ENCODE measurements at places on chromosomes 2 and 18.

- no peak for DNase-seq
These were observed 32.7 kb upstream of the AFTPH start for GRCh38 chr2:64491426-64491825.

- DNase-seq = no peak
These were observed 10.7 kb downstream of the ZEB2 start for GRCh38 chr2:144509001-144509878.

GRCh38 chr2:241389697-241390096 lies 33.6 kb downstream of the FARP2 start:
- no peak for DNase-seq

- DNase-seq = no peak
These were observed 22.3 kb downstream of the IGFBP5 start for GRCh38 chr2:216673021-216673420.

DNA sequence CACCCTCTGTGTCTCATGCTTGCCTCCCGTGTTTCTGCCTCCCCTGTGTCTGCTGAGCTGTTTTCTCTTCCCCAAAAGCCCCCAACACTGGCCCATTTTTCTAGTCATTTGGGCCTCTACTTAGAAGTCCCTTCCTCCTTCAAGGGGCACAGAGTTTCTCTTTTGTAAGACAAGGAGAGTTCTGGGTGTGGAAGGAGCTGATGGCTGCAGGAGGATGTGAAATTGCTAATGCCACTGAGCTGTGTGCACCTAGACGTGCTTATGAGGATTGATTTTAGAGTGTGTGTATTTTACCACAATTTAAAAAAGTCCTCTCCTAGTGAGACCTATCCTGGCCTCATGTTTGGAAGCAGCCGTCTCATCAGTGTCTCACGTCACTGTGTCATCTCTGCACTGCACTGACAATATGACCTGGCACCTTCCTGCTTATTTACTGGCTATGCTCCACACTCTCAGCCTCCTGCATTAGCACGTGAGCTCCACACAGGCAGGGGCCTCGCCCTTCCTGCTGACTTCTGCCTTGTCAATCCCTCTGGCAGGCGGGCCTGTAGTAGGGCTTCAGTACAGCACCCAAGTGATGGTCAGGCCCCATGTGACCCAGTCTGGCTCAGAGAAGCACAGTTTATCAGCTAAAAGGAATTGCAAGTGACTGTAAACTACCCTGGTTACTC lies 8.0 kb upstream of the MBP start:
- no peak for DNase-seq

DNA sequence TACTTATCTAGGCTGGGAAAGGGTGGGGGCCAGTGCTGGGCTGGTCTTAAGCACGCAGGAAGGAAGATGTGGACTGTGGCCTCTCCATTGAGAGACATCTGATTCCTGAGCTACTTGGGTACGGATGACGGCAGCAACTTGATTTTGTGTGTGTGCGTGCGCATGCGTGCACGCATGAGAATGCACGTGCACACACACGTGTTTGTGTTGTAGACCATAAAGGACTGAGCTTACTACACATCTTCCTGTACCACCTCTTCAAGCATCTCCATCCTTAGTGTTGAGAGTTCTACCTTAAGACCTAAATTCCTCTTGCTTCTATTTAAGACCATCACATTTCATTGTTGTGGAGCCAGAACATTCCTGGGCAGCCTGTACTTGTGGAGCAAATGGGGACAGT lies 9.5 kb downstream of the WNT6 start:
- DNase-seq = no peak

DNA sequence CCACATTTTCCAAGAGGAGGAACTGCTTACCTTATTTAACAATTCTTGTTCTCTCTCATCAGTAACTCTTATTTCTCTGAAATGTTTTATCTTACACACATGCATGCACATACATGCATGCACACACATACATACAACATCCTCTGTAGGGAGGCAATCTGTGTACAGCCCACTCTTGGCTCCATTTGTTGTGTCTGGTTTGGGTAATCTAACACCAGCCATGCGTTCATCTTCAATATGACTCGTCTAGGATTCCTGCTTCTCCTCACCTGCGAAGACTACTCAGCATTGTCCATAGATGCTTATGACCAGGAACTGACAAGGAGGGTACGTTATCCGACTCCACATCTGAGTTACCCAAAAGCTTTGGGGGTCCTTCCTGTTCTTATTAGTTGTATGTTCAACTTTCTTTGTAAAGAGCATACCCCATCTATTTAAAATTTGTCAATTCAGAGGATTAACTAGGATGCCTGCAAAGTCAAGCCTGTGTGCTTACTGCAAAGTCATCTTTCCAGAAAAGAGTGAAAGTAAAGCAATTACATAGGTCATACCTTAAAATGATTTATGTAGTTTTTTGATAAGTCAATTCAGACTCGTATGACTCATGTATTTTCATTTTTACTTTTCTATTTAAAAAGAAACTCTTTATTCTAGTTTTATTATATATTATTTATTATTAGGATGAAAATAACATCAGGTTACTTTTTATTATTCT lies 18.2 kb downstream of the LYPD6B start:
- DNase-seq = no peak

- DNase-seq = no peak
These were observed 16.5 kb downstream of the SMARCAL1 start for GRCh38 chr2:216428618-216429350.

DNA sequence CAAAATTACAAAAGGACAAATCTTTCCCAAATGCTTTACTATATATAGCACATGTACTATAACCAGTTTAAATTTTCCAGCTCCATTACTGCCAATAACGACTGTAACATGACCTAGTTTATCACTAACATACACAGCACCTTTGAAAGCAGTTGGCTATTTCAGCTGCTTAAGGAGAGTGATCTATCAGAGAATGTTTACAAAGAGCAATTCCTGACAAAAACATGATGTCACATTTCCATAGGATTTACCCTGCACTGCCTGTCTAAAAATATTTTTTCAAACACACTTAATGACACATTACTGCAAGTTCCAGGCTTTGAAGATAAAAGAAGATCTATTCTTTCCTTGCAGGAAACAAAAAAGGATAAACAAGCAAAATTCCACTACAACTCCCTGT lies 40.6 kb downstream of the ZNF516 start:
- no peak for DNase-seq

DNA sequence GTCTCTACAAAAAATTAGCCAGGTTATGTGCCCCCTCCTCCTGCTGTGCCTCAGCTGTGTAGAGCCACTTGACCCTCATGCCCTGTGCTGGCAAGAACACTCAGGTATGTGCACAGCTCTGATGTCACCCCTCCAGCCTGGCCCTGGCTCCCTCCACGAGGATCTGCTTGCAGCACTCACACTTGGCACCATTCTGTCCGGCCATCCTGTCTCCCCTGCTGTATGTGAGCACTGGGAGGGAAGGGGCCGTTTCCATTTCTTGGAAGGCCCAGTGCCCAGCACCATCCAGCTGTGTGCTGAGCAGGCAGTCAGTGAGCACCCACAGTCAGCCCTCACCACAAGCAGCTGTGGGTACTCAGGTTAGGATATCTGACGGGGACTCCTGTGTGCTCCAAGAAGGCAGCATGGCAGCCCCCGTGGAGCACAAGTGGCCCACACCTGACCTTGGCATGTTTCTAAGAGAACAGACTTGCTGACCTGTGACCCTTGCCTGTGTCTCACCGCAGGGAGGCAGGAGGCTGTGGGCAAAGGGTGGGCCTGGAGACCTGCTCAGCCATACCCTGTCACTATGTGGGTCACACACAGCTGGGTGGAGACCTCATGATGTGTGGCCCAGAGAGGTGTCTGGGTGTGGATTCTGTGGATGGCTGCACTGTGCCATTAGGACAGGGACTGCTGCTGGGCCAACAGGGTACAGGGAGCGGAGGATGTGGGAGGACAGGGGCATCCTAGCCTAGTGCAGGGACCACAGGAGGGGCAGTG lies 31.5 kb downstream of the USP34 start:
- DNase-seq = no peak

DNA sequence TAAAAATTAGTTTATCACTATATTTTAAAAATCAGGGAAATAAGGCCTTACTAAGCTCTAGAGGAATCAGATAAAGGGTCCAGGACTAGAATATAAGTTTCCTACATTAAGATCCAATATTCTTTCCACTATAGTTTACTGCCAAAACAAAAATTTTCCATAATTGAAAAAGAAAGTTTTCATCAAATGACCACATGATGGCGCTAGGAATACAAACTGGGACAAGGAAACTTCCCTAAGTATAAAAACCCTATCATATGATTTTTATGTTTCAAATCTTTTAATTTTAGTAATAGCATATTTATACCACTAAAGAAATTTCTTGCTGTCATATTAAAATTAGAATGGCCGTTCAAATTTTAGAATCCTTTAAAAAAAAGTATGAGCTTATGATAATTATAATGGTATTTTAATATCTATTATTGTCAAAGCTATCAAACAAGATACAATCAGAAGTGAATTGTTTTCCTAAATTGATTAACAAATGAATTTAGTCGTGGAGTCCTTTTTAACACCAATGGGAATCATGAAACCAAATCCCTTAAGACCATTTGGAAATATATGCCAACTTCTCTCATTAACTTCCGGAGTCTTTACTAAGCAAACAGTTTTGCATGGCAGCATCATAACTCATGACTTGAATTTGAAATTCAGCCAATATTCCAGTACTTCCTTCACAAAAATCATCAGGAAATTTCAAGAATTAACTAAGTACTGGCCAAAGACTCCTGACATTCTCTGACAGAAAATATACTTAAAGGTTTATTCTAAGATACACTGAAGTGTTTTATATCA lies 70.3 kb downstream of the SCN1A start:
- DNase-seq = peak; percentile 24

DNA sequence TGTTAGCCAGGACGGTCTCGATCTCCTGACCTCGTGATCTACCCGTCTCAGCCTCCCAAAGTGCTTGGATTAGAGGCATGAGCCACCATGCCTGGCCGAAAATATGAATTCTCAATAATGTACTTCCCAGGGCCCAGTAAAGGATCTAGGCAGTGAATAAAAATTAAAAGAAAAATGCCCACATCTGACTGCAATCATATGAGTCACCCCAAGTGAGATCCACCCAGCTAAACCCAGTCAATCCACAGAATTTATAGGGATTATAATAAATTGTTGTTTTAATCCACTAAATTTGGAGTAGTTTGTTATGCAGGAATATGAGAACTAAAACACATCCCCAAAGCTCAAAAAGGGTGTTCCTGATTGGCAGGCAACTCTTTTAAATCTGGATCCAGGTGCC lies 93.5 kb upstream of the STK39 start:
- DNase-seq = no peak

- DNase-seq = no peak
These were observed 151.0 kb downstream of the TMEM17 start for GRCh38 chr2:62354771-62355561.

- no peak for DNase-seq
These were observed 78.0 kb upstream of the HPCAL1 start for GRCh38 chr2:10224734-10225133.

GRCh38 chr2:57990118-57990725 lies 56.4 kb upstream of the VRK2 start:
- DNase-seq = no peak

DNA sequence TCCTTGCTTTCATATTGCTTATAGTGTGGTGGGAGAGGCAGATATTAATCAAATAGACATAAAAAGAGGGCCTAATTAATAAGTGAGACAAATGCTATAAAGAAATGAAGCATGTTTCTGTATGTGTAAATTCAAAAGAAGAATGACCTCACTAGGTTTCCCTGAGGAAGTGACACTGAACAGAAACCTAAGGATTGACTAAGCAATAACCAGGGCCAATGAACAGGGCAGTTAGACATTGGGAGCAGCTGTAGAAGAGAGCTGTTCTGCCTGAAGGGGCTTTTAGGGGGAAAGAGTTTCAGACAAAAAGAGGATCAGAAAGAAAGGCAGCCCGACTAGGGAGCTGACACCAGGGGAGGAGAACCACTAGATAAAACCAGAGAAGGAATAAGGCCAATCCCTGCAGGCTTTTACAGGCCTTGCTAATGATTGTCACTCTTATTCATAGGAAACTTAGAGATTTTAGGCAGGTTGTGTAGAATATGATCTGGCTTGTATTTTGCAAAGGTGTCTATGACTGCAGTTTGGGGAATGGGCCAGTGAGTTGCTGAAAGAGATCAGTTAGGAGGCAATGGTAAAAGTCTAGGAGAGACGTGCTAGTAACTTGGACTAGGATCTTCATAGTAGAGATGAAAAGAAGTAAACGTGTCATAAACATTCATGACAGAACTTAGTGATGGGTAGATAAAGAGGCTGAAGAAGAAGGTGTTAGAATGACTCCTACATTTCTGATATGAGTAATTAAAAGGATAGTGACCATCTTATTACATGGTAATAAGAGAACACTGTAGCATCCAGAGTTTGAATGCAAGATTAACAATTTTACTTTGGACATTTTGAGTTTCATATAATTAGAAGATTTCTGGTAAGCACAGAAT lies 26.8 kb upstream of the NABP1 start:
- DNase-seq = no peak

- DNase-seq = no peak
These were observed 973.8 kb upstream of the CELF4 start for GRCh38 chr18:38539371-38539770.

DNA sequence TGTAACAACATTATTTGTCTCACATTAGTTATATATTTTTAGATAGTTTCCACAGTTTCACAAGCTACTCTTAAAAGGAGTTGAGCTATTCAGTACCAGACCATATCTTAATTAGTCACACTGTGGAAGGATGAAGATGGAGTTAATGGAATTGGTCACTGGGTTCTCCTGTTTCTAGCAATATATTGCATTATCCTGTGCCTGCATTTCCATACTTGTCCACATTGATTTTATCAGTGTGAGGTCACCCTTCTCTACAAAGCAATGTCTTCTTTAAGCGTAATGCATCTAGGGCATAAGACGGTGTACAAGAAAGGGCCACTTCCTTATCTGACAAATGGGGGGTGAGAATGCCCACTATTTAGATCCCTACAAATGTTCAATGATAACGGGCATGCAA lies 216.8 kb upstream of the TANK start:
- DNase-seq = no peak

DNA sequence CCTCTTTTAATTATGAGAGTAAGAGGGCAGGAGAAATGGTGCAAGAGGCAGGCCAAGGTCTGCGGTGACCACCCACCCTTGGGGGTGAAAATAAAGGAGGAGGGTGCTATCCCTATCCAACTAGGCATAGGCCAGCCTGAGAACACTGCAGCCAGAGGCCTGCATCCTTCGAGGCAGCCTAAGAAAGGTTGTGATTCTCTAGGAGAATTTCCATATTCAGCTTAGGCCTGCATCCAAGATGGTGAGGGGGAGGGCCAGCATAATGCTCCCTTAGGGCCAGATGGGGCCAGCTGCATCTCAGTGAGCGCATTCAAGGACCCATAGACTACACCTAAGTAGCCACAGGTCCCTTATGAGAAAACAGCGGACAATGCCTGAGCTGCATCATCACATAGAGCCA lies 3.5 kb upstream of the UPP2 start:
- no peak for DNase-seq

- no peak for DNase-seq
These were observed 63.0 kb upstream of the UXS1 start for GRCh38 chr2:106257135-106257534.

- no peak for DNase-seq
These were observed 32.2 kb upstream of the MAT2A start for GRCh38 chr2:85506768-85507181.

Data from AG09309 (cell line).